ENCODE measurements at places on chromosomes 12 and 14.

DNA sequence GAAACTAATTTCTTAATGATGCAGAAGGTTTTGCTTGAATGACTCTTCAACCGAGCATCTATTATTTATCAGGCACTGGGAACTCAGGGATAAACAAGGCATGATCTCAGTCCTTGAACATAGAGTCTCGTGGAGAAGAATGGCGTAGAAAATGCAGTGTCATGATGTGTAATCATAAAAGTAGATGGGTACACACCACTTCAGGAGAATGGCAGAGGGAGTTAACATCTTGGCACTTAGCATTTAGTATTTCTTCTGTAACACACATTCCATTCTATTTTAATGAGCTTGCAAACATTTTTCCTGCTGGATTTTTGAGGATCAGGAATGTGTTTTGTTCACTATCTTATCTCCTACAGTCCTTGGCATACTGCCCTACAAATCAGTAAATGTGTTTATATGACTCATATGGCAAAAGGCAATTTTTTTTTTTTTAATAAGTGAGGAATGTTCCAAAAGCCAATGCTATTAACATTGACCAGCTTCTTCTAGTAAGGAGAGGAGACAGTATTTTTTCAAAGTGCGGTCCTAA lies 3.8 kb downstream of the TXNRD1 start:
- peak; percentile 89 for ATAC-seq

DNA sequence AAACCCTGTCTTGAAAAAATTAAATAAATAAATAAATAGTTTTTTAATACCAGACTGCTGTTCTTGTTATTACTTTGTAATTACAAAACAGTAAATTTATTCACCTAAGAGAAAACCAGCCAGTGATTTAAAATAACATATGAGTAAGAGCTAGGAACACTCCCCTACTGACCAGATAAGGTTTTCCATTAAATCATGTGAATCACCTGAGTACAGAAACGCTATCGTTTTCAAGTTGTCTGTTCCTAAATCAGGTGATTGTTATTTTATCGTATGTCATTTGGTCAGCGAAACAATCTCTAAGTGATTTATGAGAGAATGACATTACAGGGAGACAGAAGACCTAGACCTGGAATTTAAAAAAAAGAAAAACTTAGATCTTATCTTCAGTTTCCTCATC lies 47.3 kb downstream of the RPS29 start:
- no peak for ATAC-seq

DNA sequence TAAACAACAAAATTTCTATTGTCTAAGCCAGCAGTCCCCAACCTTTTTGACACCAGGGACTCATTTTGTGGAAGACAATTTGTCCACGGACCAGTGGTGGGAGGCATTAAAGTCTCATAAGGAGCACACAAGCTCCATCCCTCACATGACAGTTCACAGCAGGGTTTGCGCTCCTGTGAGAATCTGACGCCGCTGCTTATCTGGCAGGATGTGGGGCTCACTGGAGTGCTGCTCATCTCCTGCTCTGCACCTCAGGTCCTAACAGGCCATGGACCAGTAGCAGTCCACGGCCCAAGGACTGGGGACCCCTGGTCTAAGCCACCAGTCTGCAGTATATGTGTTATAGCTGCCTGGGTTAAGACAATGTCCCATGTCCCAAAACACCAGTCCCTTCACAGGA lies 27.2 kb downstream of the VCPKMT start:
- no peak for ATAC-seq

GRCh38 chr14:104694991-104695659 lies 5.7 kb downstream of the INF2 start:
- ATAC-seq: no peak

GRCh38 chr12:31874961-31875608 lies 84.1 kb upstream of the RESF1 start:
- ATAC-seq: peak; percentile 25

All from SK-N-SH treated with all-trans-retinoic acid at 6 μM for 48 hours (cell line).